Stimulated activated CD4-positive, alpha-beta T cell treated with anti-CD3 and anti-CD28 coated beads, Interleukin-1b, Interleukin-23, amount 100 ng/mL, for 1 hour (primary cell): ENCODE measurements at places on chromosomes 2 and 18.

DNA sequence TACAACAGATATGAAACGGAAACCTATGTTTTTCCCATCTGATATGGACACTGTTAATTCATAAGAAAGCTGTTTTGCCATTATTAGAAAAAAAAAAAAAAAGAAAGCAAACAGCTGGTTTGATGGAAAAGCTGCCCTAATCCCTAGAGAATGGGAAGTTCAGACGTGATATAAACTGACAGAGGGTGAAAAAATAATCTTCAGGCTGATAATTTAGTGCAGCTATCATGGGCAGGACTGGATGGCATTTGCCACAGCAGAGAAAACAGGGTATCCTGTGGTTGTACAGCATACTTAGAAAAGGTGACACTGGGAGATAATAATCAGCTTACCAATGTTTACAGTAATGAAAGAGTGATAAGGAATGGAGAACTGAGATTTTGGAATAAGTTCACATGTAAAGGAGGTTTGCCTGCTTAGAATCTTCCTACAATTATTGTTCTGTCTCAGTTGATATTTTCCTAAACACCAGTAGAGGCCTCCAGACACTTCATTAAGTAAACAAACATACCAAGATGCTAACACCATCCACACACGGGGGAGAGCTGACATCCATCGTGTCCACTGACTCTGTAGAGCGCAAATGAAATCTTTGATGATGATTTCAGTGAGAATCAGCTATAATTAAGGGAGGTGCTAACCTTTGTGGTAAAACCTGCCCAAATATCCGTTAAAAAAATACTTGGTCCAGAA is 211.6 kb upstream of the MMADHC start:
- no peak for DNase-seq

DNA sequence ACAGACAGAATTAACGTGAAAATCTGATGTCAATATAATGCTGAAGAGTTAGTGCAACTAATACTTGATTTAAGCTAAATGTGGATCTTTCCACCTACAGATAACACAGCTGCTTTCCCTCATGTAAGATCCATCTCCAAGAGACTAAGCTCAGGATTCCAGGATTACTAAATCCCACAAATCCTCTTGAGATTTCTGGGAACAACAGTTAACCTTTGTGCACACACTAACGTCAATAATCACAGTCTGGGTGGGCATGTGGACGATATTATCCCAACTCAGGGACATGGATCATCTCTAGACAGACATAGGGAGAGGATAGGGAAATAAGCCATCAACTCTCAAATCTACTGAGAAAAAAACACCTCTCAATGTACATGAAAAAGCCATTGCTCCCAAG is 432.6 kb downstream of the SATB2 start:
- DNase-seq = no peak

- no peak for DNase-seq
Measured at GRCh38 chr2:99572373-99573164, 82.8 kb upstream of the REV1 start.

DNA sequence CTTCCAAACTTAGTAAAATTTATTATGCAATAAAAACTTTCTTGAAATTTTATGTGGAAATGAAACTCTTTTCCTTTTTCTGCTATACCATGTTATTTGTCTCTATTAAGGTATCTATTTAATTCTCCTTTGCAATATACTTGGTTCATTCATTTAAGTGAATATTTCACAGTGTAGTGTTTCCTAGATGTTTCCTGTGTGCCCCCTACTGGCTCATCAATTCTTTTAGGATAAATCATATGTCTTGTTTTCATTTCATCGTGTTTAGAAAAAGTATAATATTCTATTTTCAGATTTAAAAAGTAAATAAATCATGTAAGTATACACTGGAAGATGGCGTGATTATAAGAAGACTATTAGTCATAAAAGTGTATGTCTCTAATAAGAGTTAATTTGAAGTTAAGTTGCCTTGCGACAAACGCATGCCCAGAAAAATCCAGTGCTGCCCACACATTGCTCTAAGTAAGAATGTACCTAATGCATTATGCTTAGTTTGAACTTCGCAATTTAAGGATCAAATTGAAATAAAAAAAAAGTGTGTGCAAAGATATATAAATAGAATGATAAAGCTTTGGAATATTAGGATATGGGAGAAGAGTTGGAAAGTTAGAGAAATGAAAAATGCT is 525.4 kb downstream of the KCNJ3 start:
- DNase-seq = no peak

GRCh38 chr2:30684026-30684425 is 123.2 kb downstream of the CAPN13 start:
- no peak for DNase-seq

- no peak for DNase-seq
Measured at GRCh38 chr2:28394331-28394877, 1.7 kb downstream of the FOSL2 start.

- DNase-seq = no peak
Measured at GRCh38 chr2:83565626-83566025, 893.5 kb downstream of the SUCLG1 start.

- DNase-seq = no peak
Measured at GRCh38 chr2:96683307-96683706, 40.7 kb downstream of the FER1L5 start.

DNA sequence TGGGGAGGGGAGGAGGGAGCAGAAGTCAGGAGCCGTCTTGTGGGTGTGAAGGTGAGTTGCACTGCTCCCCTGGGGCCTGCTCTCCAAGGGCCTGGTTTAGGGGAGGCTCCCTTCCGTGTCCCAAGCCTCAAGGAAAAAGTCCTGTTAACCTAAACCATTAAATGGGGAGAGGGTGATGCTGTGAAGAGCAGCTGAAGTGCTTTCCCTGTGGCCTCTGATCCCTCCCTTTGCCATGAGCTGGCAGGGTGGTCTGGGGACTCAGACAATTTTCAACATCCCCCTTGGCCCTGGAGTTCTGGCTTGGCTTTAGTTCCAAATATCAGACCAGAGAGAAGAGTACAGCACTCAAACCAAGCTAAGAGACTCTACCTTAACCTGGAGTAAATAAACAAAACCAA is 692 bp upstream of the POMC start:
- no peak for DNase-seq

- no peak for DNase-seq
Measured at GRCh38 chr2:25251071-25251421, 82.7 kb upstream of the POMC start.

- no peak for DNase-seq
Measured at GRCh38 chr2:147273106-147273505, 571.7 kb upstream of the ACVR2A start.

DNA sequence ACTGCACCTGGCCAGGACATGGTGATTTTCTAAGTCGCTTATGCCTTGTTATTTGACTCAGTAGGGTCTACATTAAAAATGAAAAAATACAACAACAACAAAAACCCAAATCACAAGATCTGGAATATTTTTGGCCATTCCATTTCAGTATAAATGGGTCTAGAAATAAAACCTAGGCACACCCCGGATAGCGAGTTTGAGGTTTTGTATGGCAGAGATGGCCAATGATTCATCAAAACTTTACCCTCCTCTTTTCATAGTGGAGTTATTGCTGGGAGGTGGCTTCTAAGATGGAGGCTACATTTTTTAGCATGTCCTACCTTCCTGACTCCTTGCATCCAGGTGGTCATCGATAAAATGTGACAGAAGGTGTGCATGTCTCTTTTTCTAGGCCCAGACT is 49.3 kb upstream of the PELI1 start:
- no peak for DNase-seq

DNA sequence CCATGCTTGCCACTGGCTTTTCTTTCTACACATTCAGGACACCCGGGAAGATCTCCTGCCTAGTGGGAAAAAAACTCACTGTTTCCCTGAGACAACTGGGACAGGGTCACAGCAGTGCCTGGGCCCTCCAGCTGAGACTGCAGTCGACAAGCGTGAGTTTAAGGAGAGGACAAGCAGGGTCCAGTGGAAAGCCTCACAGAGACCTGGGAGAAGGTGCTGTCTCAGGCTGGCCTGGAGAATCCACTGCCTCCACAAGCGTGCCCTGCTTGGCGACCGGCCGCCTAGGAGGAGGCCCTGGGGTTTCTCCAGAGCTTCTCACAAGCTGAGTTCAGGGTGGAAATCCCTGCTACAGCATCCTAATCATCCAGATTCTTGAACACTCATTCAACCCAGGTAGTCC is 519.6 kb upstream of the RAB6C start:
- DNase-seq = no peak

- DNase-seq = no peak
Measured at GRCh38 chr2:173749315-173749714, 215.9 kb downstream of the SP3 start.

DNA sequence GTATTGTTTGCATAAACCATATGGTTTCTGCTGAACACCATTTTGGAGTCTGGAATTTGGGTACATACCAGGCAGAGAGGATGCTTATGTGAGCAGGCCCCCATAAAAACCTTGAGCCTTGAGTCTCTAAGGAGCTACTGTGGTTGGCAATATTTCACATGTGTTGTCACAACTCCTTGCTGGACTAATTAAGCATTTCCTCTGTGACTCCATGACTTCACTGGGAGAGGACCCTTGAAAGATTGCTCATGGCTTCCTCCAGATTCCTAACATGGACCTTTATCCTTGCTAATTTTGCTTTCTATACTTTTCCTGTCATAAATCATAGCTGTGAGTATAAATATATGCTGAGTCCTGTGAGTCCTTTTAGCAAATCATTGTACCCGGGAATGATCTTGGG is 7.6 kb upstream of the COQ10B start:
- no peak for DNase-seq

DNA sequence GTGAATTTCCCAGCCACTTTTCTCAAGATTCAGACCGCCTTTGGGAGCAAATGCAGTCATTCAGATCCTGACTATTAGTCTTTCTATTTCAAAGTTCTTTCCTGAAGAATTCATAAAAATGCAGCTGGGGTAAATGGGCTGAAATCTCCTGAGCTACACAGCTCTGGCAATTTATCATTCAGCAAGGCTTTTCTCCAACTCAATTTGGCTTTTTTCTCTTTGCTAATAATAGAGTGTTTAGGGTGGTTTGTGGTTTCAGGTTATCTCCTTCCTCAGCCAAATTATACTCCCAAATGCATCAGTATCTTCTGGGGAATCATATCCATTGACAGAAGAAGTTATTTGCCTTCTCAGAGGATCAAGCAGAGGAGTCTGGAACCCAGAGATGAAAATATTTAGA is 282.4 kb upstream of the SLC14A2 start:
- DNase-seq = no peak

GRCh38 chr2:181991171-181991885 is 5.7 kb downstream of the PPP1R1C start:
- DNase-seq = no peak

- DNase-seq = no peak
Measured at GRCh38 chr2:172456002-172456401, 28.6 kb downstream of the ITGA6 start.

- no peak for DNase-seq
Measured at GRCh38 chr2:231988179-231988866, 26.8 kb downstream of the DIS3L2 start.

DNA sequence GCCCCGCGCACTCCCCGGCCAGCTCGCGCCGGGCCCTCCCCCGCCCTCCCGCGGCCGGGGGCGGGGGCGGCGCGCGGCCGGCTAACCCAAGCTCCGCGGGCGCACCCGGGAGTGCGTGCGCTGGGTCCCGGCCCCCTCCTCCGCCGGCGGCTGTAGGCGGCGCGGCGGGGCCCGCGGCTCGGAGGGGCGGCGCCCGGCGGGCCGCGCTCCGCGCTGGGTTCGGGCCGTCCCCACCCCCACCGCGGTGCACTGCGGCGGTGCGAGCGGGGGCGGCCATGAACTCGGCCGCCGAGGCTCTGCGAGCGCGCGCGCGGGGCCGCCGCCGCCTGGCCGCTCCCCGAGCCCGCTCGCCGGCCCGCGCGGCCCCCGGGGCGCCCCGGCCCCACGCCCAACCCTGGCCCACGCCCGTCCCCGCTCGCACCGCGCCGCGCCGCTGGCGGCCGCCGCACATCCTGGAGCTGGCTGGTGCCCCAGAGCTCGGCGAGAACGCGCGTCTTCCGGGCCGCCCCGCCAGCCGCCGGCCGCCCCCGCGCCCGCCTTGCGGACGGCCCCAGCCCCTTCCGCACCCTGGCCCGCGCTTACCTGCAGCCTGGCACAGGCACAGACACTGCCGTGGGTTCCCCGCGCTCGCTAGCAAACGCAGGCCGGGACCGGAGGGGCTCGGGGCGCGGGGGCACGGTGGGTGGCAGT is at the start of gene ZBTB14:
TSS of gene ZBTB14 (minus strand) at position 496 of the 690 bp plus-strand sequence. CDS start 2,480 bp downstream, outside the sequence.
- DNase-seq = peak; percentile 49

DNA sequence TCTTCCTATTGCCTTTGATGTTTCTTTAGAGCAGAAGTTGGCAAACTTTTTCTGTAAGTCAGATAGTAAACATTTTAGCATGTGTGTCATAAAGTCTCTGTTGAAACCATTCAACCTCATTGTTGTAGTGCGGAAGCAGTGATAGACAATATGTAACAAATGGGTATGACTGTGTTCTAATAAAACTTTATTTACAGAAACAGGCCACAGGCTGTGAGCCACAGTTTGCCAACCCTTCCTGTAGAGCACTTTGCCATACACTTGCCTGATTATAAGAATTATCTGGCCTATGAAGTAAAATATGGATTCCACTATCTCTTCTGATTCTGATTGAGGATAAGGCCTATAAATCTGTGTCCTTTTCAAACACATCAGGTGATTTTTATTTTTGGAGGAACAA is 237.4 kb downstream of the DOK6 start:
- DNase-seq = no peak

GRCh38 chr2:223537651-223538601 is 64.2 kb downstream of the SCG2 start:
- no peak for DNase-seq

GRCh38 chr2:212392544-212392943 is 146.1 kb downstream of the ERBB4 start:
- no peak for DNase-seq

- DNase-seq = no peak
Measured at GRCh38 chr2:106847366-106847765, 38.6 kb downstream of the ST6GAL2 start.

- DNase-seq = no peak
Measured at GRCh38 chr2:182428476-182428875, 1.6 kb upstream of the PDE1A start.

DNA sequence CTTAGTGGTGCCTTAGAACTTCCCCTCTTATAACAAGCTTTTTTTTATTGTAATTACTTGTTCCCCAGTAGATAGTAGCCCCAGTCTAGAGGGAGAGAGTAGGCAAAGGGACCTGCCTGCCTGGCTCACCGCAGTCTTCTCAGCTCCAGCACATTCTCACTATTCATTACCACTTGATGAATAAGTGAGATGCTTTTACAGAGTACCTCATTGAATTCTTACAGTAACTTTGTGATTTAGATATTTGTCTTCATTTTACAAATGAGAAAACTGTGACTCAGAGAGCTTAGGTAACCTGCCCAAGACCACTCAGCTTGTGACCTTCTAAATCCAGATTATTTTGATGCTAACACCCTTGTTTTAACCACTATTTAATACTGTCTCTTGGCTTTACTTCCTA is 77.8 kb downstream of the CHRNA1 start:
- DNase-seq = no peak

- no peak for DNase-seq
Measured at GRCh38 chr2:67500541-67500940, 103.4 kb downstream of the ETAA1 start.

- no peak for DNase-seq
Measured at GRCh38 chr18:59383851-59384250, 24.8 kb upstream of the LMAN1 start.
